ENCODE measurements at places on chromosomes 13 and 19.

DNA sequence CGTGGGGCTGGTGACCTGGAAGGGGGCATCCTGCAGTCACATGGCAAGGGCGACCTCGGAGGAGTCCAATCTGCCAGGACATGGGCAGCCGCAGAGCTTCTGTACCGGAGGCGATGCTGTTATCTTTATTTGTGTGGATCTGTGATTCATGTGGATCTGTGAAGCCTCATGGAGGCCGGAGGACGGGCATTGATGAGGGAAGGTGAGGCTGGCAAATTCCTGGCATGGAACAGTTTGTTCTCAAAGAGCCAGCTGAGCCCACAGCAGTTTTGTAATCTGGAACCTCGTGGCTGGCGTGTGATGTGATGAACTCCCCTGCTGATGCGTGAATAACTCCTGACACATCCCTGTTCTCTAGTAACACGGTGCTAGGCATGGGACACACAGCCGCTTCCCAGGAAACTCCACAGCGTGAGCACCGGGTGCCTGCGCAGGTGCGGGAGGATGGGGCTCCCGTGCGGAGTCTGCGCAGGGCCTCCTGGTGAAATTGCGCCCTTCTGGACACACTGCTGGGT is 40.4 kb downstream of the ATP11A start:
- no peak for DNase-seq

- DNase-seq = no peak
These were observed 4.2 kb downstream of the TUBGCP3 start for GRCh38 chr13:112583592-112584277.

DNA sequence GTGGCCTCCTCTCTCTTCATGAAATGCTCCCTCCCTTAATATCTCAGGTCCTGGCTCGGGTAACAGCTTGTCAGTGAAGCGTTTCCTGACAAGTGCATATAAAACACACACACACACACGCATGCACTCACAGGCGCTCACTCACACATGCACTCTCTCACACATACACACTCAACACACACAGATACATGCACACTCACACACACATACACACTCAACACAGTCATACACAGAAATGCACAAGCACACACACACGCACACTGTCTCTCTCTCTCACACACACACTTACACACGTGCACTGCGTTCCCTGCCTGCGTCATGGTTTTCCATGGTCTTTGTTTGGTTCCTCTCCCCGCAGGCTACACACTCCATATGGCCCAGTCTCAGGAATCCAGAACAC is 344.1 kb downstream of the UQCRFS1 start:
- no peak for DNase-seq

- DNase-seq = no peak
These were observed 166.9 kb downstream of the SLC7A1 start for GRCh38 chr13:29428310-29429181.
